Stimulated activated CD4-positive, alpha-beta T cell treated with anti-CD3 and anti-CD28 coated beads, Interleukin-2, amount 100 ng/mL, for 48 hours (primary cell): ENCODE measurements at places on chromosomes 1 and 21.

GRCh38 chr1:101004061-101004460 is 21.5 kb downstream of the DPH5 start:
- no peak for DNase-seq

- peak; percentile 64 for DNase-seq
Observed at GRCh38 chr1:3530926-3531818, 76.7 kb downstream of the ARHGEF16 start.

- DNase-seq: no peak
Observed at GRCh38 chr21:38824124-38824822, 18.5 kb downstream of the ETS2 start.

DNA sequence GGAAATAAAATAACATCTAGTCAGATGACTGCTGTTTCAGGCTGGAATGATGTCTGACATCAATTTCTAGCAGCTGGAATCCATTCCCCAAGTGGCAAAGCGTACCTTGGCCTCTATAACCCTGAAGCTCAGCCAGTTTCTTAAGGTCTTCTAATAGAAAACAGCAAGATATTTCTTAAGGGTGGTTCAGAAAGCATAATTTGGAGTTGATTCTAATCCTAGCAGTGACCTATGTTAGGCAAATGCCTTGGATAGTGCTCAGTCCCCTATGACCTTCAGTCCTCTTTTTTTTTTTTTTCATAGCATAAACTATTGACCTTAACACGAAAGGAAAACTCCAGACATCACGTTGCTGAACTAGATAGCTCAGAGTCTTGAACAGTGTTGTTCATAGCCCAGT is 56.5 kb downstream of the LAMC2 start:
- no peak for DNase-seq

- DNase-seq: no peak
Observed at GRCh38 chr1:79852004-79852403, 845.5 kb upstream of the ADGRL4 start.

GRCh38 chr21:36994501-36995158 is 11.9 kb upstream of the RIPPLY3 start:
- DNase-seq: peak; percentile 20

GRCh38 chr21:10463156-10463555 is 58.2 kb upstream of the TPTE start:
- DNase-seq: no peak

DNA sequence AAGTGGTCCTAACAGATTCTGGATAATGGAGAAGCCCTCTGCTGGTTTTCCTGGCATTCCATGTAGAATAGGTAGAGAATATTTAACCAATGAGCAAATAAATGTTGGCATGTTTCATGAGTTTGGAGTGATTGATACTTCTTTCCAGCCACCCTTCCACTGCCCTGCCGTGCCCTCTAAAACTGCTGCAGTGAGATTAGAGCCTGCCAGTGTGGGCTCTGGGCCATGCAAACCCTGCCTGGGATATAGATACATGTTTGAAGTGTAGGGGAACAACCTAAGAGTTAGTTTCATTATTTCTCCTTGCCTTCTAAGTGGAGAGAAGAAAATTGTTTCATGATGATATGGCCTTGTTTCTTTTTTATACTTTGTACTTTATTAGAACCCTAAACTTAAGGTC is 10.4 kb downstream of the UBE2Q1 start:
- no peak for DNase-seq

GRCh38 chr1:16241221-16241708 is 4.3 kb upstream of the CPLANE2 start:
- DNase-seq: no peak

GRCh38 chr1:77697441-77697840 is 15.0 kb upstream of the ZZZ3 start:
- no peak for DNase-seq

- no peak for DNase-seq
Observed at GRCh38 chr1:100795646-100795985, 76.1 kb downstream of the VCAM1 start.

- DNase-seq: no peak
Observed at GRCh38 chr1:231629132-231629531, 2.5 kb downstream of the DISC1 start.

- no peak for DNase-seq
Observed at GRCh38 chr1:215040190-215040589, 42.3 kb upstream of the KCNK2 start.

GRCh38 chr1:6279066-6279465 is 18.2 kb upstream of the GPR153 start:
- DNase-seq: no peak

- no peak for DNase-seq
Observed at GRCh38 chr1:202283379-202283844, 58.3 kb downstream of the UBE2T start.

DNA sequence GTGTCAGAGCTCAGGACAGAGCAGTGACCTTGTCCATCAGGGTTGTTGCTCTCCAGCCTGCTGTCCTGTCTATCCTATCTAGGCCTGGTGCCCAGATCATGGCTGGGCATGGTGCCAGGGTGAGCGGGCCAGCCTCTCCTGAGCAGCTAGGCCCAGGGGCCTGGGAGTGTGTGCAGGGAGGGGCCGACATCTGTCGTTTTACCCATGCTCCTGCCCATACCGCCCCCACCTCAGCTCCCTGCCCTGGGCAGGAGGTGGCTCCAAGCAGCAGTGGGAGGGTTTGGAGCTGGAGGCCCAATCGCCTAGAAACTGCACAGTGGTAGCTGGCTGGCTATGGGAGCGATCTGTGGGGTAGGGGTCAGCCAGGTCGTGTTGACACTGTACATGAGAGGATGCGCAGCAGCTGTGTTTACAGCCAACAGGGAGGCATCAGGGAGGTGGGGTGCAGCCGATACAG is 6.5 kb downstream of the INSRR start:
- no peak for DNase-seq

- no peak for DNase-seq
Observed at GRCh38 chr1:229037806-229038405, 233.0 kb upstream of the RAB4A start.

GRCh38 chr21:38751379-38752050 is 54.2 kb upstream of the ETS2 start:
- no peak for DNase-seq

DNA sequence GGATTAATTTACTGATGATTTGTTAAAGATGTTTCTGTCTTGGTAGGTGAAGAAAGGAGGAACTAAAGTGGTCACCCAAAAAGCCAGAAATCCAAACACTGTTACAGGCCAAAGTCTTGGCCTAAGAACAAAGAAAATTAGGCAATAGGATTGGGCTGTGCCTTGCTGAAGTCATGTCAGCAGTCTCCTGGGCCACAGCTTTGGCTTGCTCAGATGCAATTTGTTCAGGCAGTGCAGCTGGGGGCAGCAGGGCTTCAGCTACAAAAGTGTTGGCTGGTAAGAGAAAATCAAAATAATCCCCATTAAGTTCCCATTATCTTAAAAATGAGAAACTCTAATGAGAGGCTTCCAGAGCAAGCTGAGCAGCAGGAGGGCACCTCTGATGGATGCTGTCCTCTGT is 14.0 kb upstream of the RAP1A start:
- DNase-seq: no peak

- peak; percentile 57 for DNase-seq
Observed at GRCh38 chr1:25030674-25031589, 100.9 kb upstream of the RUNX3 start.

GRCh38 chr1:187549540-187549939 is 720.8 kb downstream of the PLA2G4A start:
- DNase-seq: no peak

GRCh38 chr1:19476450-19477190 is 8.7 kb downstream of the CAPZB start:
- no peak for DNase-seq

DNA sequence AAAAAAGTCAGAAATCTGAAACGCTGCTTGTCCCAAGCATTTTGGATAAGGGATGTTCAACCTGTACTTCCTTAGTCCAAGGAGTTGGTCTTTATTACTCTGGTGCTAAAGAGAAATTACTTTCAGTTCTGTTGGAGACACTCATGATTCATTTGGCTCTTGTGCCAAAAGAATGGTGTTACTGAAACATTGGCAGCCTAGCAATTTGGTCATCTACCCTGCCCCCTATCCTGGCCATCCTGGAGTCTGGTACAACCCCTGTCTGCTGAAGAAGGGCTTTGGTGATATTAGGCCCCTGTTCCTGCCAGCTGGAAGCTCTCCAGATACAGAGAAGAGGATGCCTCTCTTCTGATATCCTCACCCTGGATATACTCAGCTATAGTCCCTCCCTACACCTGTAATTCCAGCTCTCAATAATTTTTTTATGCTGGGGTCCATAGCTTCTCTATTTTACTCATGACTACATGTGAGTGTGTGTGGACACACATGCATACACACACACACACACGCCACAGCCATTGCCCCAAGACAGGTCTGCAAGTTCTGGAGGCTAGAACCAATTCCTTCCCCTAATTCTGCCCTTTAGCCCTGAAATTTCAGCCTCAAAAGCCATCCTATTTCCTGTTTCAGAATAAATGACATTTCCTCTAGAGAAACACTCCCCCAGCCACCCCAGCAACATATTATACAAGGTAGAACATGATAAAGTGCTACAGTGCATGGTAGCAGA is 40.0 kb downstream of the LHX8 start:
- no peak for DNase-seq

DNA sequence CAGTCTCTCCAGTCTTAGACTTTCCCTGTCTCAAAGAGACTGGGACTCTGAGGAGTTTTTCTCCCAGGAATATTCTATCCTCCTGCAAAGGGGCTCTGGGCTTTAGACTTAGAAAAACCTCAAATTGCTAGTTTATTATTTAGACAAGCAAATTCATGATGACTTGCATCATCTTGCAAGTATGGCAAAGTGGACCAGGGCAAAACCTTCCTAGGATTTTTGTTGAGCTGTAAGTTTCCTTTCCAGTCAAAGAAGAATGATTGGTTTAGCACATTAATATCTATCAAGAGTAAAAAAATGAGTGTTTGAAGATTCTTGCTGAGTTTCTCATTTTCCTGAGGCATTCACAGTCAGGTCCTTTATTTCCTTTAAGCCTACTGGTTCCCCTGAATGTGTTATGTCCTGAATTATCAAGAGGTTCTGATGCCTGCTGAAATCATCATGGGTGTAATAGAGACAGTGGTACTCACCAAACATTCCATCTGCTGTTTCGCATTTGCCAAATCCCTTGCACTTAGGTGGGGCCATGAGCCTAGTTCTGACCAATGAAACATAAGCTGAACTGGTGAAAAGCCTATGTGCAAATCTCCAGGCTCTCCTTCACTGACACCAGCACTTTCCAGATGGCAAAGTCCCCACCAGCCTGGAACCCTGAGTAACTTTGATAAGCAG is 25.2 kb upstream of the SPAG17 start:
- DNase-seq: no peak

GRCh38 chr1:212302745-212303383 is 17.7 kb downstream of the PPP2R5A start:
- no peak for DNase-seq

GRCh38 chr1:153515504-153516394 is 20.0 kb downstream of the S100A6 start:
- no peak for DNase-seq

DNA sequence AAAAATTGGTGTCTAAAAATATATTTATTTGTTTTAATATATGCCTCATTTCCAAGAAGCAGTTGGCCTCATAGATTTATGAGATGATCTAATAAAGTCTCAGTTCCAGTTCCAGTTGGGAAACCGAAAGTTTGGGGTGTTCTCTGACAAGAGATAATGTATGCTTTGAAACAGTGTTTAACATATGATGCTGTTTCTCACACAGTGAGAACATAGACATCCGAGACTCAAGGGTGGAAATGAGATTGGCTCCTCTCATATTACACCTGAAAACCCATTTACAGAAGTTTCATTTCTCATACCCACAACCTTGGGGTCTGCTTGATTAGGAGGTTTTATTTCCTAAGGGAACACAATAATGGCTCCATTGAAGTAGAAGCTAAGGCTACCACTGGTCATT is 200.6 kb upstream of the BEND5 start:
- no peak for DNase-seq

DNA sequence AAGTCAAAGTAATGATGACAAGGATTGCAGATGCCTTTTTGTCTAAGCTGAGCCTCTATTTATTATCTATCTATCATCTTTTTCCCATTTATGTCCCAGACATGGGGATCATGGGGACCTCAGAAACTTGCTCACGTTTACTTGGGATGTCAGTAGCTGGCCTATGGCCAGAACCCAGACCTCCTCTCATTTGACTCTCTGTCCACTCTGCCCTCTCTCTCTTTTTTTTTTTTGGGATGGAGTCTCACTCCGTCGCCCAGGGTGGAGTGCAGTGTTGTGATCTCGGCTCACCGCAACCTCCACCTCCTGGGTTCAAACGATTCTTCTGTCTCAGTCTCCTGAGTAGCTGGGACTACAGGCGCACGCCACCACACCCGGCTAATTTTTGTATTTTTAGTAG is 3.7 kb upstream of the ID3 start:
- no peak for DNase-seq

DNA sequence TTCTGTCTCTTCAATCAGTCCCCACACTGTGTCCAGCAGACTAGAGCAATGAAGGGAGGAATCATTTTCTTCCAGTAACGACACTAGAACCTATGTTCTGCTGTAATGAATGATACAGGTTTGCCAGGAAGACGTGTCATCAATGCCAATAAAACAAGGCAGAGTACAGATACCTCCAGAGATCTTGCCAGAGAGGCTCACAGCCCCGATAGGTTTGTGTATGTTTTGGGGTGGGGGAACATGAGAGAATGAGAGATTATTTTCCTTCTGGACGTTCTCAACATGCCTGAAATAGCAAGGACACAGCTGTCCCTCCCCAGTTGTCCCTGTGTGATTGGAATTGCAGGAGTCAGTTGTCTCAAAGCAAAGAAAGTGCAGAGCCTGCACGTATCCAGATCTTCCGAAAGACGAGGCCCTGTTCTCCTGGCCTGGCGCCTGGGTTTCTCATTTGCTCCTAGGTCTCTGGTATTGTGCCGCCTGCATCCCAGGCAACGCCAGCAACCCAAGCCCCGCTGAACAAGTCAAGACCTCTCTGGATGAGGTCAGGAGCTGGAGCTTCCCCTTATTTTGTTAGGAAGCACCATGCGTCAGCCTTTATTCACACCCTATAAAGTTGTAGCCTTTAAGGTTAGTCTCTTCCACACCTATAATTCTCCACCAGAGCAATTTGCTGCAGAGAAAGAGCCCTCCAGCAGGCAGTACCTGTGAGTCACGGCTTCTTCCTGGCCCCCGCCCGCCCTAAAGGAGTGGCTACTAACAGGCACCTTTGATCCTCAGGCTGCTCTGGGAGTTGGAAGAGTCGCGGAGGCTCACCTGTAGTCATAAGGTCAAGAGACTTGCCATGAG is 130.5 kb downstream of the TOMM20 start:
- no peak for DNase-seq

GRCh38 chr1:41313661-41314131 is 47.5 kb upstream of the FOXO6 start:
- DNase-seq: peak; percentile 7

DNA sequence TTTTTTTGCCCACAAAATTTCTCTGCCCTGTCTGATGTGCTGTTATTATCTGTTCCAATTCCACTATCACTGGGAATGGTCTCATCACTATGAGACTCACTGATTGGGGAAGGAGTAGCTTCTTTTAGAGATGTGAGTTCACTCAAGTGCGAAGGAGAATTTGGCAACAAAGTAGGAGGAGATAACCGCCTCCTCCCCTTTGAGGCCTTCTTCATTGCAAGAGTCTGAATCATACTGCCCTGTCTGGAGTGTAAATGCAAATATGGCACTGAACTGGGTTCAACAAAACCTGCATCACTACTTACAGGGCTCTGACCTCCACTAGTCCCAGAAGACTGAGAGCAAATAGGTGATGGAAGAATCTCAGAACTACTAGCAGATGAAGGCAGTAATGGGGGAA is 83.4 kb downstream of the ASH1L start:
- DNase-seq: no peak
